Right renal pelvis (tissue), 4 donors: ENCODE measurements at places on chromosomes 7 and 10.

DNA sequence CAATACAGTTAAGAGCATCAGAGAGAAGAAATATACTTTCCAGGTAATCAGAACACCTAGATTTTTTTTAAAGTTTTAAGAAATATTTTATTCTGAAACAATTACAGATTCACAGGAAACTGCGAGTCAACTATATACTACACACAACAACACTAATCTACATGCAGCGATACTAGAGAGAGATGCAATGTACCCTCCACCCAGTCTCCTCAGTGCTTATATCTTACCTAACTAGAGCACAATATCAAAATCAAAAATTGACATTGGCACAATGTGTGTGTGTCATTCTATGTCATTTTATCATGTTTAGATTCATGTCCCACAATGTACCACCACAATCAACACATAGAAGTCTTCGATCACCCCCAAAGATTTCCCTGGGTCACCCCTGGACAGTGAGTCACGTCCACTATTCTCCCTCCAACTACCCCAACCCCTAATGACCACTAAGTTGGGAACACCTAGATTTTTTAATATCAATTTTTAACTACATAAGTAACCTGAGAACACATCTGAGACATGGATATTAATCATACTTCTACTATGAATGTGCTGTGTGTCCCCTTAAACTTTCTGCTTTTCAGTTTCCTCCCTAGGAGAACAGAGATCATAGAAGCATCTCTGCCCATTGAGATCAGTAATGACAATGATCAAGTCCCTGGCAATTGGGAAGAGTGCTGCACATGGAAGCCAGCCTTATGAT is 86.5 kb downstream of the GSAP start:
- no peak for DNase-seq

DNA sequence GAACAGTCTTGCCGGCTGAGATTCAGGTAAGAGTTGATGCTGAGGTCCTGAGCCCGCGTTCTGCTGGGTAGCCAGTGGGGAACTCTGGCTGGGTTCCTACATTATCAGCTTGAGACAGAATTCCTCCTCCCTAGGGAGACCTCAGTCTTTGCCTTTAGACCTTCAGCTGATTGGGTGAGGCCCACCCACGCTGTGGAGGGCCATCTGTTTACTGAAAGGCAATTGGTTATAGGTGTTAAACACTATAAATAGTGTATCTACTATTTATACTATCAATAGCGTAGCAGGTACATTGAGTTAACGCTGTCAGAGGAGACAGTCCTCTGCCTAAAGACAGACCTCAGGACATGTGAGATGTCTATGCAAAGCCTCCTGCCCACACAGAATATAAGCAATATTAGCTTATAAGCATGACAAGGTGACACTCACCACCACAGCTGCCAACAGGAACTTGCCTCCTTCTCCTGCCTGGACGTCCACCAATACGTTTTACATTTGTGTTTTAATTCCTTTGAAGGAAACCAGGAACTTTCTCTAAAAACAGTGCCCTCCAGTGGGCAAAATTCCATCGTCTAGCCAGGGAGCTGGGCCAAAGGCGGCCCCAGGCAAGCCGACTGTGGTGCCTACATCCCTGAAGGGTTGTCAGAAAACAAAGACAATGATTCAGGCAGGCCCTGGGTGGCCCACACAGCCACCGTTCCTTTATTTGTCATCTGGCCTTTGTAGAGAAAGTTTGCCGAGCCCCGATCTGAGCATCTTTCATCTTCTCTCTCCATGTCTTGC is 58.8 kb downstream of the INSIG1 start:
- DNase-seq, result no peak

DNA sequence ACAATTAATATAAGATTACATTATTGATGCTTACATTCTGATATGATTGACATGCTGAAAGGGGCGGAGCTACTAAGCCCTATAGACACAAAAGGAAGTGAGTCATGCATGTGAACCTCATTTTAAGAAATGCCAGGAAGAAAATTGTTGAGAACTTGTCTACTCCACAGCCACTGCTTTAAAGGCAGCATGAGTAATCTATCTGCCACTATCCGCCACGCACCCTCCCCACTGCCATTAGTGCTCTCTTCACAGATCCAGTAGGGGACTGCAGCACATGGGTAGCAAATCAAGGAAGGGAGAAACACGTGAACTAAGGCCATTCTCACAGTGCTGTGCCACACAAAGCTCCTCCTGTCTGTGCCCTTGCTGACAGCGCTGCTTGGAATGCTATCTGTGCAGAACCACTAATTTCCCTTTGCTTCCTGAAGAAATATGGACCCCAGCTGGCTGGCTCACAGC is 524.8 kb downstream of the GRM8 start:
- no peak for DNase-seq

DNA sequence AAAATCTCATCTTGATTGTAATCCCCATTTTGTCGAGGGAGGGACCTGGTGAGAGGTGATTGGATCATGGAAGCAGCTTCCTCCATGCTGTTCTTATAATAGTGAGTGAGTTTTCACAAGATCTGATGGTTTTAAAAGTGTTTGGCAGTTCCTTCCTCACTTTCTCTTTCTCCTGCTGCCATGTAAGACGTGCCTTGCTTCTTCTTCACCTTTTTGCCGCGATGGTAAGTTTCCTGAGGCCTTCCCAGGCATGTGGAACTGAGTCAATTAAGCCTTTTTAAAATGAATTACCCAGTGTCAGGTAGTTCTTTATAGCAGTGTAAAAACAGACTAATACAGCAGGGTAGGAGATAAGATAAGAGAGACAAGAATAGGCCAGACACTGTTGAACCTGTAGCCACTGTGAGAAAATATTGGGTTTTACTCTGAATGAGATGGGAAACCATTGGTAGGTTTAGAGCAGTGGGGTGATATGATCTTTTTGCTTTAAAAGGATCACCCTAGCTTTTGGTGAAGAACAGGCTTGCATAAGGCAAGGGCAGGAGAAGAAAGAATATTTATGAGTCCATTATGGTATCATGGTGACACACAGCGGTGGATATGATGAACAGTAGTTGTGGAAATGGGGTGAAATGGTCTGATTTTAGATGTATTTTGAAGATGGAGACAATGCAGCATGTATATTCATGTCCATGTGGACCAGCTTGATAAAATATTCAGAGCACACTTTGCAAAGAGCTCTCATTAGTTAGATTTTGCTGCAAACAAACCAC is 11.5 kb downstream of the OR6B1 start:
- no peak for DNase-seq

DNA sequence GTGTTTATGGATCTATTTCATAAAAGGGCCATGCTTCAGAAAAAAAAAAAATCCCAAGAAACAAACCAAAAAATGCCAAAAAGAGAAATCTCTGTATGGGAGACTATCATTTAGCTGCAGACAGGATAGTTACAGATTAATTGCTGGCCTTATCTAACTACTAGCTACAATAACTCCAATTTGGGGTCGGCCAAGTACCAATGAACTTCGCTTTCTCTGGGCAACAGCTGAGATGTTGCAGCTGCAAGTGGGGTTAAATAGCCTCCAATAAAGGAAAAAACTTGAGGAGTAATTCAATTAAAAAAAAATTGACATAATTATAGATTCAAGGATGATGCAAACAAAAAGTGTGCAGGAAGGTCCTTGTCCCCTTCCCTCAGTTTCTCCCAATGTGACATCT is 73.6 kb downstream of the PFKFB3 start:
- no peak for DNase-seq

DNA sequence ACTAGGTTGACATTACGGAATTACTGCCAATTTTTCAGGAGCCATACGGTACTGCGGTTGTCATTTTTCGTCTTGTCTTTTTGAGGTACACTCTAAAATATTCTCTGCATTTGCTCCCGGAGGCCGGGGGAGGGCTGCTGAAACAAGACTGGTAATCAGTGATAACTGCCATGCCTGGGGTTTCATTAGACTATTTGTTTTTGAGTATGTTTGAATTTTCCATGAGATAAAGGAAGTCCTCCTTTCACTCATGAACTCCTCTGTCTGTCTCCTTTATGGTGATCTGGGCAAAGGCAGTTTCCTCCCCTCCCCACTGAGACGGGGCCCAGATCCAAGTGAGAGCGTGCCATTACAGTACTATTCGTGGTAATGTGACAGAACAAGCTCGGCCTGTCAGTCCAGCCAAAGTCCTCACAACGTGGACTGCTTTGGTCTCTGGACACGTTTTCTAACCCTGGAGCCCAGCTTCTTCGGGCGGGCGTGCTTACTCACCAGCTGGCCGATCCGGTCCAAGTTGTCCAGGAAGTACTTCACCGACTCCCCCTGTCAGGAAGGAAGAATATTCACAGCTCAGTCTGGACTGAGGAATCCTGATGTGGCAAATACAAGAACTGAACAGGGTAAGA is 45.1 kb downstream of the AMZ1 start:
- DNase-seq, result no peak

GRCh38 chr7:1463676-1464223 is 4.5 kb upstream of the MICALL2 start:
- no peak for DNase-seq

DNA sequence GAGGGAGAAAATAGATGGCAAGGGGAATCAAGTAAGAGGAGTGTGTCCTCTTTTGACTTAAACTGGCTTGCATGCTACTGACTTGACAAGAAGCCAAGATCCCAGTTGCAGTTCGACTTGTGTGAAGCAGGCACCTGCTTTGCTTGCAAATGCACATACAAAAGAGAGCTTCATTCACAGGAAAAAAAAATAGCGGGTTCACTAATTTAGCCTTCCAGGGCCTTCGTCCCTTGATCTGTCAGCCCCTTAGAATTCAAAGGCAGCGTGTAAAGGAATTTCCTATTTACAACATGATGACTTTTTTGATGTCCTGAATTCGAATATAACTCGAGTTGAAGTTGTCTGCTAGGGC is 192.1 kb downstream of the CELF2 start:
- DNase-seq, result no peak

DNA sequence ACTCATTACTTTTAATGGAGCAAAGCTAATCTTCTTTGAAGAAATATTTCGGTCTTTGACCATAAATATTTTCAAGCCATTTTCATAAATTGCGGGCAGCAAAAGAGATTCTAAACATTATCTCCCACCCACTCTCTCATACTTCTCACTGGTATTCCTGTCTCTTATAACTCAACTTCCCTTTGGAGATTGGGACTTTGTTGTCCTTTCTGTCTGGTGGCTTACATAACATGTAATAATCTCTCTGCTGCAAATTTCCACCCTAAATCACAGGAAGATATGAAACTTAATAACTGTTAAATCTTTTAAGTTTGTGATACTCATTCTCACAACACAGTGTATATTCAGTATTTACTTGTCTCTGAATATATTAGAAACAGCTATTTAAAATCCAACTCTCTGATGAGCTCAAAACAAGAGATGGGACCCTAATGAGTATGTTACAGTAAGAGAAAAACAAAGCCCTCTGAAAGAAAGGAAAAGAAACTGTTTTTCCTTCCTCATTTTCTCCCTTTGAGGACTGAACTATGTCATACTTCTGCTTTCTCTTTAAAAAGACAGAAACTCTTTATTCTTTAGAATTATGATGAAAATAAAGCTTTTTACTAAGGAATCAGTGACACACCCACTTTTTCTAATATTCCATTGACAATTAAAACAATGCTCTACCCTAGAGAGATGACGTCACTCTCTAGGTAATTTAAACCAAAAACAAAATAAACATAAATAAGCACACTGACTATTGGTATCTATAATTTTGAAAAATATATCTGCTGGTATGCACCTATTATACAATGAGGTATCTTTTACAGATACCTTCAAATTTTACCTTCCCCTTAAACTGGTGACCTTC is 14.7 kb downstream of the CALCR start:
- no peak for DNase-seq

GRCh38 chr10:71769279-71769823 is 4.0 kb downstream of the VSIR start:
- DNase-seq, result no peak

- DNase-seq, result no peak
Measured at GRCh38 chr10:132634947-132635271, 97.3 kb downstream of the INPP5A start.

DNA sequence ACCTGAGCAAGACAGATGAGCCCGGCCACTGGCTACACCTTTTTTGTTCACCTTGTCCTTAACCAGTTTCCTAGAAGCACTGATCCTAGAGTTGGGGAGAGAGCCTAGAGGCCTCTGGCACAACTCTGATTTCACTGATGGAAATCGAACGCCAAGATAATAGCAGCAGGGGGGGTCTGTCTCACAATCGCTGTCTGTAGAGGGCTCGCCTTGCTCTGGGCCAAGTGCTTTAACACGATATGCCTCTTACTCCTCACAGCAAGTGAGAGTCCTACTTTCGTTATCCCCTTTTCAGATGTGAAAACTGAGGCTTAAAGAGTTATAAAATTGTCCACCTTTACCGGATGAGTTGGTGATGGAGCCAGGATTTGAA is 472 bp downstream of the RASSF4 start:
- DNase-seq, result no peak

GRCh38 chr10:30967650-30968410 is 63.8 kb downstream of the ZNF438 start:
- no peak for DNase-seq

- no peak for DNase-seq
Measured at GRCh38 chr7:120987280-120987679, 1.2 kb upstream of the CPED1 start.

DNA sequence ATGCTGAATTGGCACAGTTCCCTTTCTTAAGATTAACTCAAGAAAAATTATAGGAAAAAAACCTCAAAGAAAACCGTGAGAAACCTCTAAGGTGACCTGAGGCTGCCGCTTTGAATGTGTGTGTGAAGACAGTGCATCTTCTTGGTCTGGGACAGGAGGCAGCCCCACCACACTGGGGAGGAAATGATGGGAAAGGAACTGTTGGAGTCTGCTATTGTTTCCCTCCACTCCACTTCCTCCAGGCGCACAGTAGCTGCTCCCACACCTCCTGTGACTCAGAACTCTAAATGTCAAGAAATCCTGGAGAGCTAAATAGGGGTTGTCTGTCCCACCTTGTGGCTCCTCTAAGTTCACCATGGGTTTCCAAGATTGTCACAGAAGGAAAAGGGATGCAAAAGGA is 179.4 kb downstream of the PDE1C start:
- DNase-seq, result no peak

DNA sequence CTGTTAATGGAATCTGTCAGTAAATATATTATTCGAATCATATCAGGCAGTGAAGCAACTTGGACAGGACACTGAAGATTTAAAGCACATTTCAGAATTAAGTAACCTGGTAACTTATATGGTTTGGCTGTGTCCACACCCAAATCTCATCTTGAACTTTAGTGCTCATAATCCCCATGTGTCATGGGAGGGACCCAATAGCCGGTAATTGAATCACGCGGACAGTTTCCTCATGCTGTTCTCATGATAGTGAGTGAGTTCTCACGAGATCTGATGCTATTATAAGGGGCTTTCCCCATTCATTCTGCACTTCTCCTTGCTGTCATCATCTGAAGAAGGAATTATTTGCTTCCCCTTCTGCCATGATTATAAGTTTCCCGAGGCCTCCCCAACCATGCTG is 83.2 kb upstream of the COL1A2 start:
- no peak for DNase-seq

DNA sequence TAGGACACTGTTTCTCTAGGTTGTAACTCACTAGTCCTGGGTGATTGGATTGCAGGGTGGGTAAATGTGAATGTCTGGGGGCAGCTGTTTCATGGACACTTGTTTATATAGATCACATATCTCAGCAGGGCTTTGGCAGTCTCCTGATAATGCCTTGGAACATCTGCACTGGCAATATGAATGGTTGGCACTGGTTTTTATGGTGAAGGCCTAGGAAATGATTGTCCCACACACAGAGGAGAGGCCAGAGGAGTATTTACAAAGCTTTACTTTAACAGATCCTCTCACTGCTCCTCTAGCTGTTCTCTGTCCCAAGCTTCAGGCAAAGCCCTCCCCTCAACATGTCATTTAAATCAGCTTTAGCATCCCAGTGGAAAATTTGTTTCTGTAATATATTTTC is 171.3 kb upstream of the STEAP4 start:
- DNase-seq, result no peak

- DNase-seq, result no peak
Measured at GRCh38 chr10:75247797-75248196, 12.0 kb upstream of the COMTD1 start.
